ENCODE measurements at places on chromosomes 5 and 9. TPM values are rescaled to one million over a fixed set of nuclear protein-coding genes. Genes with fewer than 3 reads are reported as not detected.

Gene EIF4EBP3
- total RNA-seq = 8.8 TPM

Gene GLDC
- 0.71 TPM for total RNA-seq

Gene NUTM2G
- not detected for total RNA-seq

Gene CCDC183
- 1.0 TPM for total RNA-seq
